ENCODE measurements at places on chromosomes 6 and 20.

DNA sequence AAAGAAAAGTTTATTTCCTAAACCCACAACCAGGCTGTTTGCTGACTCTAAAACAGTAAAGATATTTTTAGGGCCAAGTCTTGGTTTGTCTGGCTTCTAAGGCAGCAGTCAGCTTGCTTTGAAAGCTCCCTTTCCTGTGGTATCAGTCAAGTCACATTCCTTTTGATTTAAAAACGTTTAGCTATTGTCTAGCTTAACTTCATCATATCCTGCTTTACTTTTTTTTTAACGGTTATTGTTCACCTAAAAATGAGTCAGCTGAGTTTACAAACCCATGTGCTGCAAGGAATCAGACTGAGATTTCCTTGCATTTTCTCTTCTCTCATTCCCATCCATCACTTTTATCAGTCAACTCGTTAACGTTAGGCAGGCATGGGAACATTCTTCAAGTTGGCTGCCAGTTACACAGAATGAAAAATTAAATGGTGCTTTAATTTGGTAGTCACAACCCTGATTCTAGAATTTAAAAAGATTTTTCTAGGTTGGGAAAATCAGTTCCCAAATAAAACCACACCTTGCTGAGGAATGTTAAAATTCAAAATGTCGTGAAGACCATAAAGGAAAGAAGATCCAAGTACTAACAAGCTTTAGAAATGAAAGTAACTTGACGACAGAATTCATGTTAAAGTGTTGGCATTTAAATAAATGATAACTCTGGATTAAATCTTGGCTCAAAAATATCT, 45.9 kb downstream of the ELOVL5 start:
- DNase-seq, result peak; percentile 91

- DNase-seq, result peak; percentile 27
Observed at GRCh38 chr6:158058171-158058651, 76.5 kb downstream of the SYNJ2 start.

- DNase-seq, result no peak
Observed at GRCh38 chr6:154583546-154584188, 73.2 kb upstream of the CNKSR3 start.

- DNase-seq, result no peak
Observed at GRCh38 chr6:163888030-163888819, 473.7 kb downstream of the QKI start.

GRCh38 chr6:161228921-161229591, 44.8 kb downstream of the AGPAT4 start:
- DNase-seq, result peak; percentile 92

DNA sequence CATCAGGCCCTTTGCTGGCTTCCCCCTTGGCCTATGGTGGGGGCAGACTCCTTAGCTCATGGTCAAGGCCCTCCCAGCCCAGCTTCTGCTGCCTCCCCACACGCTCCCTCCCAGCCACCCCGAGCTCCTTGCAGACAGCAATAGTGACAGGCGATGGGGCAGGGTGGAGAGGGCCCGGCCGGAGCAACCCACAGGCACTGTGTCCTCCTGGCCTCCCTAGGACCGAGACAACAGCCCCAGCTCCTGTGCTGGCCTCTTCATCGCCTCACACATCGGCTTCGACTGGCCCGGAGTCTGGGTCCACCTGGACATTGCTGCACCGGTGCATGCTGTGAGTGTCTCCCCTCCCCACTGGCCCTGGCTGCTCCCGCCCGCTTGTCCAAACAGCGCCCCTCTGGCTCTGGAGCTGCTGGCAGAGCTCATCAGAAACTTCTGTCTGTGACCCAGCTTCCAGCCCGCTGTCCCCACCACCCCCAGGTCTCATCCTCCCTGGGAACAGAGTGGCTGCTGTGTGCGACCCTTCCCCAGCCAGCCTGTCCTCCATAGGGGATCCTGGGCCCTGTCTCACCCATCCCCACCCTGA, 21.8 kb downstream of the NPEPL1 start:
- no peak for DNase-seq

DNA sequence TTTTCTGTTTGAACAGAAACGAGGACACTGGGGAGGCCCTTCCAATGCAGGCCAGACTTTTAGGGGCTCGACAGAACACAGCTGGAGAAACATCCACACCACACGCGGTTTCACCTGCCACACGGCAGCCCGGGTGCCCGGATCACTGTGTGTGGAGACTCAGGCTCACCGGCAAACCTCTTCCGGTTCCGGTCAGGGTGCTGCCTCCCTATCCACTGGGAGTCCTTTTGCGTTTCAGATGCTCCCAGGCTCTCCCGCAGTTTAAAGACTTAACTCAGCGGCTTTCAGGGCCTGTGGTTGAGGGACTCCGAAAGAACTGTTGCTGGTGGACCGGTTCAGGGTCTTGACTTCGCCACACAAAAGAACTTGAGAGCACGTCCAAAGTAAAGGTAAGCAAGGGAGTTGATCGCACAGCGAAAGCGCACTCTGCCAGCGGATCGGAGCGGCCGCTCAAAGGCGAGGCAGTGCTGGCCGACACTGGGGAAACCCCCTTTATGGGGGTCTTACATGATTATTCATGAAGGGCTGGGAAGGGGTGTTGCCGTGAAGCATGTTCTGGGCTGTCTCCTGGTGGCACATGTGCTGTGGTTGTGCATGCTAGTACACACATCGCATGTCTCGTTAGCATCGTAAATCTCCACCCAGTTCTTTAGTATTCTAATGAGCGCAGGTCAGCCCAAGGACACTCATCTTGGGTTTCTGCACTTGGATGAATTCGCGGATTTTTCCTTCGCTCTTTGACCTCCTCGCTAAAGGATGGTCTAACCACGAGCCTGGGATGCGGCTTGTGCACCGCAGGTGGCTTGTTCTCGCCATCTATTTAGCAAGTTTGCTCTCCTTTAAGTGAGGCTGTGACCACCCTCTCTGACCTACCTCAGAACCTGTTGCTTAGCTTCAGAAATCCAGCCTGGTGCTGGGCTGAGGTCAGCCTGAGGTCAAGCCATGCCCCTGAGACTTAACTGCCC, 180.3 kb downstream of the CDH26 start:
- peak; percentile 15 for DNase-seq

DNA sequence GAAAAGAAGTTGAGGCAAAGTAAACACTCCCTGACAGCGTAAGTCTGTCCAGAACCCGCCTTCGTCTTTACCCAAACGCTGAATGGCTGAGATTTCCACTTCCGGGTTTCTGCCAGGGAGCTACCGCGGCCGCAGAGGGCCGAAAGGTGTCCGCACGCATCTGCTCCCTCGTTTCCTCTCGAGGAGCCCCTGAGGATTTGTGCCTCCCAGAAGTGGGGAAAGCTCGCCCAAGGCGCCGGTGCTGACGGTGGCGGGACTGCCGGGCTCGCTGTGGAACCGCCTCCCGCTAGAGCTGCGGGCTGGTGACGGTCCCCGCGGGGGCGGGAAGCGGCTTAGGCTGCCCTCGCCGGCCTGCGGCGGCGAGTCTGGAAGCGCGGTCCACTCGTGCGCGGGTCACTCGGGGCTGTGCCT, 1760.2 kb upstream of the DEFB115 start:
- peak; percentile 11 for DNase-seq

DNA sequence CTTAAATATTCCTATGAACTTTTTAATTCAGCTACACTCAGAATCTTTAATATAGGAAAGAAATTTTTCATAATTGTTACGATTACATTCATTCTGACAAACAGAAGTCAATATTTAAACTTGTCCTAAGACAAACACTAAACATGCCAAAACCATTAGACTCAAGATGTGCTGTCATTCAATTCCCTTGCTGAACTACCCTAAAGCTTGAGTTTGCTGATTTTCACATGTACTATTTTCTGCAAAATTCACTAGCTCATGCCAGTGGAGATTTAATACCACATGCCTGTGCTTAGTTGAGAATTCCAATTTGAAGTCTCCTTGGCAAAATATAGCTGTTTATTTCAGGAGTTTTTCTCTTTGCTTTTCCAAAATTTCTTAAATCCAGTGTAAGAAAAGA, 448.0 kb downstream of the COL12A1 start:
- DNase-seq, result no peak

GRCh38 chr20:50049442-50050026, 63.4 kb downstream of the UBE2V1 start:
- no peak for DNase-seq

Data from fibroblast of upper back skin (primary cell).